Heart left ventricle (tissue), 16 donors: ENCODE measurements at places on chromosomes 12 and 14.
A peak's percentile ranks its signal among the peaks of the same experiment; 100 is the strongest.

DNA sequence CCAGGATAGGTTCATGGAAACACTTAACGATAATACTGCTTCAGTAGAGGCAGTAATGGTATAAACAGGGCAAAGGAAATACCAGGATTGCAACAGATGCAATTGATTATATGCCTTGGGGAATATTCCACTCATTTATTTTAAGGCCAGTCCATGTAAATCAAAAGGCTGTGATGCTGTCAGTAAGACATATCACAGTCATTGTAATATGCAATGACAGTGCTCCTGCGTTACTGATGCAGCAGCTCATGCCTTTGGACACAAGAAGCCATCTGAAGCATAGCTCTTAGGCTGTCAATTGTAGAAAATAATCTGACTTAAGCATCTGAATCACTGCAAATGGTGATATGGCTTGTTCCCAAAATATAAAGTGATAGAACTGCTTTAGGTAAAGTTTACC is 674.8 kb downstream of the TMTC2 start:
- DNase-seq = no peak

DNA sequence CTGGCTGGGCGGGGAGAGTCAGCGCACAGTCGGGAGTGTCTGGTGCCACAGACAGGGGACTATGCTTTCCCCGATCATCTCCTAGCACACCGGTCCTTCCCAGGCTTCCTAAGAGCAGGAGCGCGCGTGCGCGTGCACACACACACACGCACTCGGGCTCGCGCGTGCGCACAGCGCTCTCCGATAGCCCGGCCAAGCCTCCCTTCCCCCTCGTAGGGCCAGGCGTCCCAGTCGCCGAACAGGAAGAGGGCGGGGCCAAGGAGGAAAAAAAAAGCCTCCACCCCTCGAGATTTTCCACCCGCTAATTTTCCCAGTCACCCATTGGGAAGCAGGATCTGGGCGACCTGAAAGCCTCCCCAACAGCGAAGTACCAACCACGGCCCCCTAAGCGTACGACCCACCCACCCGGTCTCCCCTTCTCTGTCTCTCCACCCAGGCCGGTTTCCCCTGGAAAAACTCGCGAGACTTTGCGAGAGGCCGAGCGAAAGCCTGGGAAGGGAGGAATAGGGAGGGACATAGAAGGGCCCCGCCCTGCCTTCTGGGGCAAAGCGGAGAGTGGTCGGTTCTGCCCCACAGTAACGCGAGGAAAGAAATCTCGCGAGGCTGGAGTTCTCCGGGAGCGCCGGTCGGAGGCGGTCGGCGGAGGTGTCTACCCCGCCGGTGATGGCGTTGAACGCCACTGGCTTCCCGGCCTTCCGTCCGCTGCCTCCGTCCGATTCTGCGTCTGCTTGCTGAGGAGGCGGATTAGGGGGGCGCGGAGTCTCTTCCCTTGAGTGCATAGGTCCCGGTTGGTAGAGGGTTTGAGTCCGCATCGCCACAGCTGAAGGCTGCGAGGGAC is at the start of the genes FGFR1OP2 and INTS13:
FGFR1OP2 (plus strand) TSS at position 608 of the 838 bp plus-strand sequence. CDS start 15,689 bp downstream, outside the sequence.
INTS13 (minus strand) TSS at position 119 of the 838 bp plus-strand sequence. CDS start 1,178 bp downstream, outside the sequence.
- DNase-seq = peak; percentile 99

DNA sequence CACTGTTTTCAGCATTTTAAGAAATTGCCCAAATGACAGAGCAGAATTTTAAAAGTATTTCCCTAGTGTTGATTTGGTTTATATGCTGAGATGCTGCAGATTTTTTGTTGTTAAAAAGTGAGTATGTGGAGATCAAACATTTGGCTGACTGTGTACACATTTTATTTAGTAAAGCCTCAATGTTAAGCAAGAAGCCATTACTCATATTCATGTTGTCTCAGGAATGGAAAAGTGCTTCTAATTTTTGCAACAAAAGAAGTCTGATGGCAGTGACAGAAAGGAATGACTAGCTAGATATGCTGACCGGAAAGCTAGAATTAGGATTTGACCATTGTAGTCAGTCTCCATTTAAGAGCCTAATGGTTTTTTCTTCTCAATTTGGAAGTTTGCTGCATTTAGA is 22.5 kb downstream of the SLC38A6 start:
- no peak for DNase-seq

DNA sequence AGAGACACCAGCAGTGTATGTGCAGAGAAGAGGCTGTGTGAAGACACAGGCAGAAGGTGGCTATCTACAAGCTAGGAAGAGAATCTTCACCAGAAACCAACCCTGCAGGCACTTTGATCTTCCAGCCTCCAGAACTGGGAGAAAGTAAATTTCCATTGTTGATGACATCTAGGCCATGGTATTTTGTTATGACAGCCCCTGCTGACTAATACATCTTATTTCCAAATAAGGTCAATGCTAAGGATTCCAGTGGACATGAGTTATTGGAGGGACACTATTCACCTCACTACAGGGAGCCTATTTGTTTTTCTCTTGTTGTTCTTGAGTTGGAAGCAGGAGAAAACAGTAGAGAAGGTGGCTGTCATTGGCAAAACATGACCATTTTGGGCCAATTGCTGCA is 88.5 kb upstream of the RIN3 start:
- DNase-seq = no peak

- no peak for DNase-seq
Measured at GRCh38 chr12:89947437-89948270, 239.0 kb upstream of the ATP2B1 start.

DNA sequence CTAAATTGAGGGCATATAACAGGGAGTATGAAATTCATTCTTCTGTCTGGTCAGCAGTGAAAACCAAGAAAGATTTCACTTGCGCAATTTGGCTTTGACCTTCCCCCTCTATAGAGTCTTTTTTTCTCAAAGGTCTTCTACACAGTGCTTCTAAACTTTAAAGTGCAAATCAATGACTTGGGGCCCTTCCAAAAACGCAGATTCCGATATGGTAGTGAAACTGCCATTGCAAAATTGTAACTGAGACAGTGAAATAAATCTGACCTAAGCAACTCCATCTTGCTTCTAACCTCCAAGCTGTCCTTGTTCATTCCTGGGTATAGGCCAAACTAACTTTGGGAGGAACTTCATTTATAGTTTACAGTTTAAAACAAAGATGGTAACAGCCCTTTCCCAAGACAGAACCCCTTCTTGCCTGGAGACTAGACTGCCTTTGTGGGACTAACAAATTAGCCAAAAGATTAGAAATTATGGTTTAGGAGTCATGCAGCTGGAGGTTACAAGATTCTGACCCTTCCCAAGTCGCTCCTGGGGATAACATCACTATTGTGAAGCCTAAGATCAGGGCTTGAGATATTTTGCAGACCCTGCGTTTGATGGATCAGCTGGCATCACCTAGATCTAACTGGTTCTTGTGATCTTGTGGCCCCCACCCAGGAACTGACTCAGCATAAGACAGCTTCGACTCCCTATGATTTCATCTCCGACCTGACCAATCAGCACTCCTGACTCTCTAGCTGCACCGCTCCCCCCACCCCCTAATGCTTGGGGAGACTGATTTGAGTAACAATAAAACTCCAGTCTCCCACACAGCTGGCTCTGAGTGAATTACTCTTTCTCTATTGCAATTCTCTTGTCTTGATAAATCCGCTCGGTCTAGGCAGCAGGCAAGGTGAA is 5.0 kb downstream of the SLC25A21 start:
- DNase-seq = no peak

- DNase-seq = peak; percentile 55
Measured at GRCh38 chr14:63891148-63891975, 38.6 kb downstream of the SYNE2 start.

GRCh38 chr12:52971679-52972329 is 22.9 kb downstream of the KRT18 start:
- no peak for DNase-seq

GRCh38 chr12:54595471-54595870 is 7.0 kb upstream of the PPP1R1A start:
- no peak for DNase-seq

DNA sequence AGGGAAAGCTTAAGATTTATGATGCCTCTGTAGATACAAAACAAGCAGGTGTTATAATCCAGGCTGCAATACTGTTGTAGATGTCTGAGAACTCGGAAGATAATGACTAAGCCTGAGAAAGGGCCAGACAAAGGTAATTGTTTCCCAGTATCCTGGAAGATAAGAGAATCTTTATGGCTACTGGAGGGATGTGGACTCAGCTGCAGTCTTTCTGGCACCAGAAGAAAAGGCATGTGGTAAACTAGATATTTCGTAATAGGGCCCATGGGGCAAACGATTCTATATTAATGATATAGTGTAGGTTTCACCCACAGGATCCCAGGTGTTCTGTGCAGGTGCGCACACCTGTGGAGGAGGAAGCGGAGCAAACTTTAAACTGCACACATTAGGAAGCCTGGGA is 9.2 kb upstream of the APOLD1 start:
- no peak for DNase-seq

- DNase-seq = peak; percentile 16
Measured at GRCh38 chr12:89280833-89281538, 71.3 kb downstream of the DUSP6 start.

- no peak for DNase-seq
Measured at GRCh38 chr12:50613463-50613862, 108.7 kb downstream of the DIP2B start.

- no peak for DNase-seq
Measured at GRCh38 chr14:93643127-93643526, 145.2 kb downstream of the PRIMA1 start.

GRCh38 chr12:65156366-65156841 is 13.0 kb upstream of the LEMD3 start:
- DNase-seq = no peak
